Placental pericyte (primary cell): ENCODE measurements at places on chromosomes 3 and 15. TPM values are rescaled to one million over a fixed set of nuclear protein-coding genes. Genes with fewer than 3 reads are reported as not detected.

The ANKUB1 gene
- not detected in 2 replicates for total RNA-seq

The SCAMP5 gene
- 0.57 and 2.4 TPM in 2 replicates for total RNA-seq

The CFAP91 gene
- total RNA-seq, result under 0.01 TPM in 1 of 2 replicates, not detected in the other

The CAMK2N2 gene
- 0.14 and 0.22 TPM in 2 replicates for total RNA-seq

The MED12L gene
- total RNA-seq, result under 0.01 and 0.43 TPM in 2 replicates

The UNC13C gene
- under 0.01 TPM in 1 of 2 replicates, not detected in the other for total RNA-seq

The EFCAB12 gene
- total RNA-seq, result under 0.01 and 0.22 TPM in 2 replicates

The CELF6 gene
- total RNA-seq, result under 0.01 and 0.22 TPM in 2 replicates

The PRR20G gene
- total RNA-seq, result not detected in 2 replicates

The PCCB gene
- 40.4 and 41.1 TPM in 2 replicates for total RNA-seq

The TRPM1 gene
- not detected in 2 replicates for total RNA-seq

The DAZL gene
- total RNA-seq, result 0.14 TPM in 1 of 2 replicates, not detected in the other

The ABHD17C gene
- total RNA-seq, result 9.0 and 12.6 TPM in 2 replicates

The LTF gene
- 0.14 TPM in 1 of 2 replicates, not detected in the other for total RNA-seq

The RAB8B gene
- 48.5 and 88.6 TPM in 2 replicates for total RNA-seq

The GPR149 gene
- not detected in 2 replicates for total RNA-seq

The LRRN1 gene
- total RNA-seq, result not detected in 2 replicates

The WDR93 gene
- under 0.01 TPM in 1 of 2 replicates, not detected in the other for total RNA-seq

The ZPLD1 gene
- total RNA-seq, result 0.14 and 0.22 TPM in 2 replicates

The FBXL2 gene
- 9.0 and 11.5 TPM in 2 replicates for total RNA-seq

The SERPINI2 gene
- not detected in 2 replicates for total RNA-seq

The NUTM1 gene
- not detected in 2 replicates for total RNA-seq

The GPR160 gene
- 0.14 and 0.44 TPM in 2 replicates for total RNA-seq

The TPRA1 gene
- 33.5 and 75.7 TPM in 2 replicates for total RNA-seq

The SEMA3G gene
- under 0.01 TPM in 2 replicates for total RNA-seq

The ARNT2 gene
- total RNA-seq, result 4.8 and 8.6 TPM in 2 replicates

The LMAN1L gene
- total RNA-seq, result under 0.01 TPM in 1 of 2 replicates, not detected in the other

The PAQR9 gene
- total RNA-seq, result not detected in 2 replicates
